ENCODE measurements at places on chromosomes 12 and 14.

- DNase-seq: no peak
Observed at GRCh38 chr14:89366864-89367778, 49.9 kb downstream of the FOXN3 start.

DNA sequence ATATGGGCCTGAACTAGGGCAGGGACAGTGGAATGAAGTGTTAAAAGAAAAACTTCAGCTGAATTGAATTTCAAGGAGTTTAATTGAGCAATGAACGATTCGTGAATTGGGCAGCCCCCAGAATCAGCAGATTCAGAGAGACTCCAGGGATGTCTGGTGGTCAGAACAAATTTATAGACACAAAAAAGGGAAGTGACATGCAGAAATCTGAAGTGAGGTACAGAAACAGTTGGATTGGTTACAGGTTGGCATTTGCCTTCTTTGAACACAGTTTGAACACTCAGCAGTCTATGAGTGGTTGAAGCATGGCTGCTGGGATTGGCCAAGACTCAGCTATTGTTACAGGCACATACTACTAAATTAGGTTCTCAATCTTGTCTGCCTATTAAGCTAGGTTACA lies 9.7 kb upstream of the TBPL2 start:
- no peak for DNase-seq

GRCh38 chr12:15856097-15856982 lies 25.8 kb upstream of the STRAP start:
- peak; percentile 17 for DNase-seq

DNA sequence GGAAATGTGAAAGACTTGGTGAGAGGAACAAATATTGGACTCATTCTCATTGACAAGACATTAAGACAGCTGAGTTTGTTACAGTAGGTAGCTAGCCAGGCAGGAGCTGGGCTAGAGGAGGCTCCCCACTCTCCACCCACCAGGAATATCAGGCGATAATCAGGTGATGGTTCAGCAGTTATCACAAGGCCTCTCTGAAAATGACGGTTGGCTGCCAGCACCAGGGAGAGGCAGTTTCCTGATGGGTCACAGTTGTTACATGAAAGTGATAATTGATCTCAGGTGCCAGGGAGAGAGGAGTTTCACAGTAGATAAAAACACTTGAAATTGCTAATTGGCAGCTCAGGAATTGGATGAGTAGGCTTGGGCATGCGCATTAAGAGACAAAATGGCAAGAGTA lies 116.5 kb downstream of the TMTC2 start:
- DNase-seq: no peak

- no peak for DNase-seq
Observed at GRCh38 chr14:105444859-105445258, 25.2 kb downstream of the MTA1 start.

DNA sequence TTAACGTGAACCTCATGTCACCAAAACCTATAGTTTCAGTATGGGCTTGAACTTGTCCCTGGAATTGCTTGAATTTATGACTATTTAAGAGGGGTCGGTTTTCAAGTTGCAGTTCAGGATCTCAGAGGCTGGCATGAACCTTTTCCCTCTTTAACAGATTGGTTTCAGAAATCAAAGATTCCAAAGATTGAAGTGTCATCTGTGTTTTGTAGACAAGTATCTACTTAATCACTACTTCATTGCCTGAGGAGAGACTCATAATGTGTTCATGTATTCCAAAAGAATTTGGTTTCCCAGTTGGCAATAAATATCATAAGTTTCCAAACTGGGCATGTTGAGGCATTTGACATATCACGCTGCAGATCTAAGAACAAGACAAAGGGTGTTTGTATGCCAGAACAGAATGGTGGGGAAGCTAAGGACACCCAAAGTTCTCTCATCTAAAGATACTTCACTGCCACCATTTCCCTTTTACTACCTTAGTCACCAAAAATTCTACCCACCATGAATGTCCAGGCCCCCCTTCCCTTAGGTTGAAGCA lies 199.5 kb downstream of the NUAK1 start:
- no peak for DNase-seq

DNA sequence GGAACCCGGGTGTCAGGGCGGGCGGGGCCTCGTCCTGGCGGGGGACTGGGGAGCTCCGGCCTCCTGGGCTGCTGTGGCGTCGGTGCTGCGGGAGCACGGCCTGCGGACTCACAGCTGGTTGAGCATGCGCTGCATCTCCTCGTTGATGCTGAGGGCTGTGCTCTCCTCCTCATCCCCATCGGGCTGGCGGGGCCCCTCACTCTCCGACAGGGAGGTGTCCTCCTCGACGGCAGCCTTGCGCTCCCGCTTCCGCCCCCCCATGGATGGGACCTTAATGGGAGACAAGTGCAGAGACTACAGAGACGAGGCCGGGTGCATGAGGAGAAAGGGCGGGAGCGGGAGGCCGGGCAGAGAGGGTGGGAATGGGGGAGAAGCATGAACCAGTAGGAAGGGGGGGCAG lies 7.3 kb downstream of the IFFO1 start:
- no peak for DNase-seq

DNA sequence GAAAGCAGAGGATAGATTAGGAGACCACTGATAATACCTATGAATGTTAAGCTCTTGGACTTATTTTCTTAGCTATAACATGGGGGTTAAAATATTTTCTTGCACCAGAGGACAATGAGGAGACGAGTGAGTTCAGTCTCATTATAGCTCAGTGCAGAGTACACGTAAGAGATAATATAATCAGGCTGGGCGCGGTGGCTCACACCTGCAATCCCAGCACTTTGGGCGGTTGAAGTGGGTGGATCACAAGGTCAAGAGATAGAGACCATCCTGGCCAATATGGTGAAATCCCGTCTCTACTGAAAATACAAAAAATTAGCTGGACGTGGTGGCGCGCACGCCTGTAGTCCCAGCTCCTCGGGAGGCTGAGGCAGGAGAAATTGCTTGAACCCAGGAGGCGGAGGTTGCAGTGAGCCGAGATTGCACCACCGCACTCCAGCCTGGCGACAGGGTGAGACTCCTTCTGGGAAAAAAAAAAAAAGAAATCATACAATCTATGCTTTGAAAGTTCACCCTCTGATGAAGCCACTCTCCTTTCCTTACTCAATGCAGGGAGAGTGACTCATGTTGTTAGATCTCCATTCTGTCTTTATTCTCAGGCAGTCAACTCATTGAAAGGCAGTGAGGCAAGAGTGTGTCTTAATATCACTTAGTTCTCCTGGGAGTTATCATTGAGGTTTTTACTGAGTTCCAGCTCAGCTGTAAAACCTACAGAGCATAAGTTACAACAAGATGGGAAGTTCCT lies 134.2 kb downstream of the SYNE2 start:
- no peak for DNase-seq

DNA sequence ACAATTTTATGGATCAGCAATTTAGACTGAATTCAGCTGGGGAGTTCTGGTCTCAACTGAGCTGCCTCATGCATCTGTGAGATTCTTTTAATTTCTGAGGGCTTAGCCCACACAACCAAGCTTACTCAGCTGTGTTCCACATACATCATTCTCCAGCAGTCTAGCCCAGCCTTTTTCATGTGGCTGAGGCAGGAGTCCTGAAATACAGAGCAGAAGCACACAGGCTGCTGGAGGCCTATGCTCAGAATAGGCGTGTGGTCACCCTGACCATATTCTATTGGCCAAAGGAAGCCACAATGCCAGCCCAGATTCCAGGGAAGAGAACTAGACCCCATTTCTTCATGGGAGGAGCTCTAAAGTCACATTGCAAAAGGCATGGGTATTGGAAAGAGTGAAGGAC lies 72.3 kb upstream of the DHRS4 start:
- DNase-seq: no peak

DNA sequence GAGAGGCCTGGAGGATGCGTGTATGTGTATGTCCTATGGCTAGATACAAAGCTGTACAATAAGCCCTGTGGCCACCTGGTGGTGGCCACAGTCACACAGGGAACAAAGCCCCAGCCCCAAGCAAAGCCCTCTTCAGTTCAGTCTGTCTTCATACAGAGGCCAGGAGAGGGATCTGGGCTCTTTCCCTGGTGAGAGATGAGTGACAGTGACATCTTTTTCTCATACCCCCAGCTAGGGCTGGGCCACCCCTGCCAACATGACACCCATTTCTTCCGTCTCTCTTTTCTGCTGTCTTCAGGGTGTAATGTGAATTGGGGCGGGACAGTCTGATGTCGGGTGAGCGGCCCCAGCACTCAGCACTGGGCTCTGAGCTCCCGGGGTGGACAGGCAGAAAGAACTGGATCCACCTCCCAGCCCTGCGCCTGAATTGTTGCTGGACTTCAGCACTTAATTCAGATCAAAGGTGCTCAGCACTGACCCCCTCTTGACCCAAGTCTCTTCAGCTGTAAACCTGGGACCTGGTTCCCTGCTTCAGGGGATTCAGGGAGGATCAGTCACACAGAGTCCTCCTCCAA lies 59.8 kb downstream of the SERPINA3 start:
- no peak for DNase-seq

DNA sequence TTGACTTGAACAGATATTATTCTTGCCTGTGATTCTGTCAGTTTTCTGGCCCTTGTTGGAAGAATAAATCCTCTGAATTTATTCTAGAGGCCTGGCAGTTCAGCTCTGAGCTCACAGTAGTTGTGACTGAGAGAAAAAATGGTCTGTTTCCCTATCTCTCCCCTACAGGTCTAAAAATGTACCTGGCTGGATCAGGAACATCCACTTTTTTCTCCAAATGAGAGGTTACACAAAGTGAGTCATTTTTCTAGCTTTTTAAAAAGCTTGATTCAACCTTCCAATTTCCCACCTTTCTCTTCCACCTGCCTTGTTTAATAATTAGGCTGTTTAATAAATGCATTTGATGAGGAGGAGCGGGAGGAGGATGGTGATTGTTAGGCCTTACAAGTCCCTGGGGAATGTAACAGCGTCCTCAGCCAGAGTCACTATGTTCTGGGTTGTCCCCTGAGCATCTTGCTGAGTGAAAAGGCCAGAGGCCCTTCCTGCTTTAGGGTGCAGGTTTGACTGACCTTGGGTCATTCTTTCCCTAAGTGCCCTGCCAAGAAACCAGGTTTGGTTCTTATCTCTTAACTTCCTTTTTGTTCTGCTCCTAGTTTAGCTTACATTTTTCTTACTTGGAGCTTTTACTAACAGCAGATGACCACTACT lies 91.7 kb upstream of the FUT8 start:
- no peak for DNase-seq
